ENCODE measurements at places on chromosomes 12 and 14.

DNA sequence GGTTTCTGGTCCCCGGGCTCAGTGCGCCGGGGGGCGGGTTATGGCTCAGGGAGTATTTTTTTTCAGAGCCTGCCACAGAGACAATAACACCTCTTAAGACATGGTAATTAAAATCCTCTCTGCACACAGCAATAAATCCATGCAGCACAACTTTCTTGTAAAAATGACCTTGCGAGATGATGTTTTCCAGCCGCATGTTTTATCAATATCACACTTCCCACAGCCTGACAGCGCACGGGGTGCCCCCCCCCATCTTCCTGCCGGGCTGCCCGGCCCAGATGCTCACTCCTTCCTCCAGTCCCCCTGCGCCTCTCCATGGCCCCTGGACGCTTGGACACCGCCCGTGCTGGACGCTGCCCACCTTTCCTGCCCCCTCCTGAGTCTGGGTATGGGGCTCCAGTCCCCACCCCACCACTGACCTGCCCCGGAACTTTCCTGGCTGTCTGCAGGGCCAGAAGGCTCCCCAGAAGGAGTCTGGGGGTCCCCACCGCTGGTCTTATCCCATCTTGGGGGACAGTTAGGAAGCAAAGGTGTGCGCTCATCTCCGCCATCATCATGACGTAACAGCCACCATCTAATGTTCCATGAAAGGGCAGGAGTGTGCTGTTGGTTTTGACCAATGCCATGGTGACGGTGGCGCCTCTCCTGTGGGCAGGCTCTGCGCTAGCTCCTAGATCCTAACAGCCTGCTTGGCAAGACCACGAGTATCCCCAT is 182.9 kb downstream of the KIF26A start:
- no peak for DNase-seq

DNA sequence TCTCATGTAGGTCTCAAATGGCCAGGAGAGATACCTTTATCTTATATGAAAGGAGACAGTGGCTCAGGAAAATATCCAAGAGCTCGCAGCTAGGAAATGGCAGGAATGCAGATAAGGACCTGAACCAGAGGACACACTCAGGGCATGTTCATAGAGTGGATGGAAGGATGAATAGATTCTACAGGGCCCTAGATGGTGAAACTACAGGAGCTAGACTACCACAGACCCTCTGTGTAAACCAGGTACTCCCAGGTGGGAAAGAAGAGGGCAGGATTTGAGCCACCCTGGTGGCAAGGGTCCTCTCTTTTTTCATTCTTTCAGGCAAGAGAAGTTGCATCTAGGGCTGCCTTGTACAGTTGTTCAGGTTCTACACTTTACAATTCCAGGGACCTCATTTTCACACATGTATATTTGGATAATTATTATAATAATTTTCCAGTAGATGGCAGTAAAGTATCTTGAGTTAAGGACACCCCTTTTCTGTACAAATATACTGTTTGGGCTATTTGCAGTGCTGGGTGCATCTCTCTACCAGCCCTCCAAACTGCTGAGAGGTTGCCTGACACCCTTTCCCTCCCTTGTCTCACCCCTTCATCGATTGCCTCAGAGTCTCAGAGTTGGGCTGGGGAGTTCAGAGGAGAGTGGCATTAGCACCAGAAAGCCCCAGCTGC is 10.5 kb upstream of the ZDHHC22 start:
- DNase-seq = no peak

- no peak for DNase-seq
Measured at GRCh38 chr14:34678306-34678705, 36.1 kb downstream of the CFL2 start.

DNA sequence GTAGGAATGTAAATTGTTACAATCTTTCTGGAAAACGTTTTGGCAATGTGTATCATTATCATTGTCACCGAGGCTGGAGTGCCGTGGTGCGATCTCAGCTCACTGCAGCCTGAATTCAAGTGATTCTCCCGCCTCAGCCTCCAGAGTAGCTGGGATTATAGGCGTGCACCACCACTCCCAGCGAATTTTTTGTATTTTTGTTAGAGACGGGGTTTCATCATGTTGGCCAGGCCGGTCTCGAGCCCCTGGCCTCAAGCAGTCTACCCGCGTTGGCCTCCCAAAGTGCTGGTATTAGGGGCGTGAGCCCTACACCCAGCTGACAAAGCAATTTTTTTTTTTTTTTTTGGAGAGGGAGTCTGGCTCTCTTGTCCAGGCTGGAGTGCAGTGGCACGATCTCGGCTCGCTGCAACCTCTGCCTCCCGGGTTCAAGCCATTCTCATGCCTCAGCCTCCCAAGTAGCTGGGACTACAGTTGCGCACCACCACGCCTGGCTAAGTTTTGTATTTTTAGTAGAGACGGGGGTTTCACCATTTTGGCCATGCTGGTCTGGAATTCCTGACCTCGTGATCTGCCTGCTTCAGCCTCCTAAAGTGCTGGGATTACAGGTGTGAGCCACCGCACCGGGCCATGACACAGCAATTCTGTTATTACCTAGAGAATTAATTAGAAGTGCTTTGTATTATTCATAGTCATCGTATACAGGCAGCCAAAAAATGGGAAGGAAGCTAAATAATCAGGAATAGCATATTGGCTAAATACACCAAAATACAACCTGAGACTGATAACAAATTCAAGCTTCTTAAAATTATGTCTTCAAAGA is 1.2 kb downstream of the ACTR6 start:
- DNase-seq = no peak

- no peak for DNase-seq
Measured at GRCh38 chr14:58639842-58640484, 2.2 kb downstream of the DACT1 start.

Data from stimulated activated CD4-positive, alpha-beta T cell treated with anti-CD3 and anti-CD28 coated beads, Interleukin-1b, Interleukin-23, amount 100 ng/mL, for 4 hours (primary cell).